ENCODE measurements at places on chromosomes 3 and 15.

GRCh38 chr15:41104234-41104633 is 11.8 kb downstream of the INO80 start:
- DNase-seq = no peak

DNA sequence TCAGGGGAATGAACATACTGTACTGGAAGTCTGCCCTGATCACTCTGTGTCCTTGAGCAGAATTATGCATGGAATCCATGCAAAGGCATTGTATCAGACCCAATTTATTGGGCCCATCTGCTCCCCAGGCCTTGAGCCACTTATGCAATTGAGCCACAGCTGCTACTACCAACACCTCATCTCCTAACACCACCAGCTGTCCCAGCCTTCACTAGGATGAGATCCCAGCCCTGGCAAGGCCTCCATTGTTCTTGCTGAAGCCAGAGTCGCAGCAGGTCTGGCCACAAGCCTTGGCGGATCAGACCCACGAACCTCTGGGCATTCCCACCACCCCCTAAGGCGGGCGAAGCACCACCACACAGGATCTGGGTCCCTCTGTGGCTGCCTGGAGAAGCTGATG is 9.2 kb upstream of the NME9 start:
- no peak for DNase-seq

DNA sequence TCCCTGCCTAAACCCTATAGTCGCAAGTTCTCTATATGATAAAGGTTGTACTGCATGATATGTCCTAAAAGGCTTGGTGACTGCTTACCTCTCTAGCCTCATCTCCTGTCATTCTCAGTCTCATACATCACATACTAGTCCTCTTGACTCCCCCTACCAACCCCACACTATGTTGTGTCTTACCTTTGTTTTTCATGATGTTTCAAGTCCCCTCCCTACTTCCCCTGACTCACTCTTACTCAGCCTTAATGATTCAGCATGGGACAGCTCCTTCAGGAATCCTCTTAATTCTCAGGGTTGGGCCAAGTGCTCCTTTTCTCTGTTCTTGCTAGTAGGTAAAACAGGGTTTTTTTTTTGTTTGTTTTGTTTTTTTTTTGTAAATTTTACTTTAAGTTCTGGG is 49.6 kb downstream of the SLMAP start:
- peak; percentile 55 for DNase-seq

DNA sequence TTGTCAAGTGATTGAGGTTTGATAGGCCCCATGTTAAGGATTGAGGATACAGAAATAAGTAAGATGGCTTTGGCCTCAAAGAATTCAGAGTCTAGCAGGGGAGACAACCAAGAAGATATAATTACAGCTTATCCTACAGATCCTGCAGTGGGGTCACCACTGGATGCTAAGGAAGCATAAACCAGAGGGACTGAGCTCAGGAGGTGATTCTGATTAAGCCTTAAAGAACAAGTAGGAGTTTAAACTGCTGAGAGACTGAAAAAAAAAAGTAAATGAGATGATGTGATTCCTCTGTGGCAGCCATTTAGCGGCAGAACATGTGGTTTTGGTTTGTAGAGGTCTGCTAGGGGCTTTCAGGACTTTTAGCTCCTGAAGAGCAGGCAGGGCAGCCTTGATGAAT is 72.1 kb upstream of the ROPN1 start:
- DNase-seq = no peak

GRCh38 chr3:194631696-194632095 is 1.5 kb downstream of the TMEM44 start:
- DNase-seq = no peak

GRCh38 chr3:178084938-178085816 is 451.1 kb upstream of the KCNMB2 start:
- no peak for DNase-seq

DNA sequence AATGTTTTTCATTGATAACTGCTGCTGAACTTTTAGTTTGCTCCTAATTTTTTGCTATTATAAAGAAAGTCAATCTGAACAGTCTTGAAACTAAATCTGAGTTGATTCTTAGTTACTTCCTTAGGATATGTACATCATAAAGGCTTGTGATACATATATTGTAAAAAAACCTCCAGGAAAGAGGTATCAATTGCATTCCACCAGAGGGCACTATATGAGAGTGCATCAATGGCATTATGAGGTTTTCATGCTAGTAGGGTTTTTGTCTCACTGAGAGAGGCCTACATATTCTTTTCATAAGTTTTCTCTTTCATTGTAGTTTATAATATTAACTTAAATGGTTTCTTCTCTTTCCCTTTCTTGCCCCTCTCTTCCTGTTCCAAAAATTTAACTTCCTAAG is 46.9 kb downstream of the PIK3R4 start:
- peak; percentile 57 for DNase-seq

- no peak for DNase-seq
Observed at GRCh38 chr3:42045708-42046243, 45.4 kb upstream of the TRAK1 start.

- no peak for DNase-seq
Observed at GRCh38 chr15:37002041-37002672, 98.2 kb downstream of the MEIS2 start.

DNA sequence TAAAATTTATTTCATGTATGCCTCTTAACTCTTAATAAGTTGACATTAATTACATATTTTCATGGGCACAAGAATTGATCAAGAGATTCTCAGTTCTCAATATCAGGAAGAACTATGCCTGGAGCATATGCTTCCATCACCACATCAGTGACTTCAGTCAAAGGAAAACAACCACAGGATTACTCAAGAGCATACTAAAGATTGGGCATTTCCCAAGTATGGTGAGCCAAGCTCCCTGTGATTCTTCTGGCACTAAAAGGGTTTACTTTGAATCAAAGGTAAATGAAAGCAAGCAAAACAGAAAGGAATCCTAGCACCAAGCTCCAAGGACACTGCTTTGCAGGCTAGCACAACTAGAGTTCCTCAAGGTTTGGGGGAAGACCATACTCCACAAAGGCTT is 44.6 kb downstream of the FMN1 start:
- no peak for DNase-seq

DNA sequence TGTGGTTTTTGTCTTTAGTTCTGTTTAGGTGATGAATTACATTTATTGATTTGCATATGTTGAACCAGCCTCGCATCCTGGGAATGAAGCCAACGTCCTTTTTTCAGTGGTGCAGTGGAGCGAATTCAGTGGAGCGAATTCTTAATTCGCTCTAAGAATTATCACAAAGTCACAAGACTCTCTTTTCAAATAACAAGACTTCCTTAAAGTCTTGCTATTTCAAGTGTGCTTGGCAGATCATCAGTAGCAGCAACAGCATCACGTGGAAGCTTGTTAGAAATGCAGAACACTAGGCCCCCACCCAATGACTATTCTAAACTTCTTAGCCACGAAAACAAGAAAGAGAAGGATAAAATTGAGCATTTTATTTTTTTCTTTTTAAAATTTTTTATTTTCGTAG is 58.1 kb upstream of the CD200R1L start:
- DNase-seq = no peak

DNA sequence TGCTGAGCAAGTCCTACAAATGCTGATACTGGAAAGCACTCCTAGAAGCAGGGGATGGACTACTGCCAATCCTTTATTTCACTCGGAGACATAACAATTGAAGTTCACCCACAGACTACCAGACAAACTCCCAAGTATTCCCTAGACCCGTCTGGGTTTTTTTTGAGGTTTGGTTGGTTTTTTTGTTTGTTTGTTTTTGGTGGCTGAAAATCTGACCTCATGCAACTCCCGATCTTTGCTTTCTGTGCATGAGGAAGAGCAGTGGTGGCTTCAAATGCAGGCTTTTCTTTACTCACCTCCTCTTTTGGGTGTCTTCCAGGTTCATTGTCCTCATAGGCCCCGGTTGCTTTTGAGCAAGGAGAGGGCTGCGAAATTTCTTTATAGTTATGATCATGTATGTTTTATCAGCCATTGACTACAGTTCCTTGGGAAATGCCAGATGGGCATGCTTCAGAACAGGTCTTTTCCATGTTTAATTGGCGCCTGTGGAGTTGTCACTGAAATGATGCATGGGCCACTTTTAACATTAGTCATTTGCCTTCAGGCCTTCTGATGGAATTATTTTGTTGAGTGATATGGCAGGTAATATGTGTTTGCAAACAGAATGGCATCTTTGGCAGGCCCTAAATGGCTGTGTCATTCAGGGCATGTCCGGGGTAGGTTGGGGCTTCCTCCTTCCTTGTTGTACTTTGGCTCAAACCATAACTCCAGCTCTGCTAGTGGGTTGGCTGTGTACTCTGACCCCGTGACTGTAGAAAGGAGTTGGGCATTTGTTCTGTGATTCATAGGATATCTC is 81.3 kb upstream of the ZBED2 start:
- DNase-seq = no peak

- DNase-seq = peak; percentile 53
Observed at GRCh38 chr3:33954956-33955355, 156.5 kb downstream of the PDCD6IP start.
